ENCODE measurements at places on chromosomes 2 and 18. TPM values are rescaled to one million over a fixed set of nuclear protein-coding genes. Genes with fewer than 3 reads are reported as not detected.

GRCh38 chr2:226661789-226662545 is 137.7 kb downstream of the IRS1 start:
- peak; percentile 52 for DNase-seq

DNA sequence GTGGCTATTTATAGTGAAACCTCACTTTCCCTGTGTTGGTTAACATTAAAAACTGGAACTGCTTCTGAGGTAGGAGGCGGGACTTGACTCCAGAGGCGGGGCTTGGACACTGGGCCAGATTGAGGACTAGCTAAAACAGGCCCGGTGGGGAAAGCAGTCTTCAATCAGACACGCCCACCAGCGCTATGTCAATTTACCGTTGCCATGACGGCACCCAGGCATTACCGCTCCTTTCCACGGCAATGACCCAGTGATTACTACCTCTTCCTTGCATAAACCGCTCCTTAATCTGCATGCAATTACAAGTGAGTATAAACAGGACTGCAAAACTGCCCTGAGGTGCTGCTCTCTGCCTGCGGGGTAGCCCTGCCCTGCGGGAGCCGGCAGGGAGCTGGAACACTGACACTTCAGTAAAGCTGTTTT is 35.3 kb downstream of the LRRFIP1 start:
- DNase-seq, result peak; percentile 92

- no peak for DNase-seq
These were observed 44.4 kb downstream of the SPATS2L start for GRCh38 chr2:200350850-200351285.

GRCh38 chr2:31163011-31163539 is 24.8 kb upstream of the GALNT14 start:
- DNase-seq, result no peak

DNA sequence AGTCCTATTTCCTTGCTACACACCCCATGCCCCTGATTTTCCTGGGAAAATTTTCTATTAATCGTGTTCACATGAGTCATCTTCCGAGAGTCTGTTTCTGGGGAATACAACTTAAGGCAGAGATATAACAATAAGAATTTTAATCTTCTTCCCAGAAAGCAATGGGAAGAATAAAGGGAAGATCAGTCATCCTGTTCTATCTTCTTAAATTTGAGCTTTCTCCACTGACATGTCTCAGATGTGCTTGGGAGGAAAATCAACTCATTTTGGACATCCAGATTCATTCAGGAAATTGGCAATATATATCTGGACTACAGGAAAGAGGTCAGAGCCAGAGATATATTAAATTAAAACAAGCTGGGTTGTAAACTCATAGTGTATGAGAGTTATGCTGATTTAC is 62.3 kb upstream of the SPAG16 start:
- DNase-seq, result no peak

DNA sequence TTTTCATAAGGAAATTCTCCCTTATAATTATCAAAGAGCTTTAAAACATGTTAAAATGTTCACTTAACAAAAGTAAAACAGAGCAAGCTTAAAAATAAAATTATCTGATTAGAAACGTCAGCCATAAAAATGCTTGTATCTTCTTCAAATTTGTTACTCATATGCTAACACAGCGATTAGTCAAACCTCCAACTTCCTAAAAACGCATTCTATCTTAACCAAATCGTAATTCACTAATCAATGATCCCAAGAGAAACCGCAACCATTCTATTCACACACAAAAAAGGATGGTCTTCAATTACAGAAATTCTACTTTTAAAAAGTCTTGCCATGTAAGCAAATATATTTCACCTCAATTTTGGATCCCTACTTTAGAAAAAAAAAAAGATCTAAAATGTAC is 1.9 kb downstream of the STK17B start:
- no peak for DNase-seq

MTX2 gene
- total RNA-seq, result 22.3 TPM

L3MBTL4 gene
- 16.1 TPM for total RNA-seq
